ENCODE measurements at places on chromosomes 6 and 20. TPM values are rescaled to one million over a fixed set of nuclear protein-coding genes. Genes with fewer than 3 reads are reported as not detected.

The FGD2 gene
- total RNA-seq: not detected

GRCh38 chr6:7241709-7242645 is 71.0 kb downstream of the SSR1 start:
- peak; percentile 48 for DNase-seq
- H3K4me1 ChIP-seq: peaks cover 3% of the 10 kb centered on the region
- H3K36me3 ChIP-seq: peaks cover 16% of the 10 kb centered on the region
- no peak overlapping the region for H3K27ac ChIP-seq
- no peaks in the 10 kb centered on the region for H3K27me3 ChIP-seq
- H3K4me3 ChIP-seq: no peak overlapping the region

DNA sequence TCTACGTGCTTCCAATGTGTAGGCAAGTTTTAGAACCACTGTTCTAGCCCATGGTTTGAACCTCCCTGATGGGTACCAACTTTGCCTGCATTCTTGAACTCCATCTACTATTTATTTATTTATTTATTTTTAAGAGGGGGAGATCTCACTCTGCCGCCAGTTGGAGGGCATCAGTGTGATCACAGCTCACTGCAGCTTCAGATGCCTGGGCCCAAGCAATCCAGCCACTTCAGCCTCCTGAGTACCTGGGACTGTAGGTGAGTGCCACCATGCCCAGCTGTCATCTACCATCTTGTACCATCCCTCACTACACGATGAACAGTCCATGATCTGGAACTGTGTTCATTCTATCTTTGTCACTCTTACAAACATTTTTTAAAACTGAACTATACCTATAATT is 28.2 kb downstream of the HLA-F start:
- peak overlapping the region; percentile 79 for H3K4me3 ChIP-seq
- no peak overlapping the region for H3K27ac ChIP-seq
- H3K4me1 ChIP-seq: peaks cover 5% of the 10 kb centered on the region

The LCA5 gene
- total RNA-seq: 5.6 TPM

The MOCS3 gene
- 9.2 TPM for total RNA-seq

DNA sequence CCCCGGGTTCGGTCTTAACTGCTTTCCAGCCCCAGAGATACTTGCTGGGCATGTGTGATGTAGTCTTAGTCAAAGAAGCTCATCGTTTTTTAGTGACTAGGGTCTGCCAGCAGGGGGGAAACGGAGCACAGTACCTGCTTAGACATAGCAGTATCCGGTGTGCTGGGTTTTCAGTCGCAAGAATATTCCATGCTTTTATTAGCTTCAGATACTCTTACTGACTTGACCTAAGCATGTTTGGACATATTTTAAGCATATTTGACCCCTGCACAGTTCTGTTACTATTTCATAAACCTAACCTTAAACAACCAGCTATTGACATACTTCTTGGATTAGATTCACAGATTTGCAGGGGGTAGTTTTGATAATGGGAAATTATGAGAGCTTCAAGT is 3.0 kb downstream of the E2F3 start:
- peaks cover 2% of the 10 kb centered on the region for H3K36me3 ChIP-seq
- DNase-seq: peak; percentile 75
- no peaks in the 10 kb centered on the region for H3K27me3 ChIP-seq
- H3K27ac ChIP-seq: peak overlapping the region; percentile 90
- no peaks in the 10 kb centered on the region for H3K4me1 ChIP-seq
- H3K4me3 ChIP-seq: peak overlapping the region; percentile 60

The TREML2 gene
- total RNA-seq: not detected

DNA sequence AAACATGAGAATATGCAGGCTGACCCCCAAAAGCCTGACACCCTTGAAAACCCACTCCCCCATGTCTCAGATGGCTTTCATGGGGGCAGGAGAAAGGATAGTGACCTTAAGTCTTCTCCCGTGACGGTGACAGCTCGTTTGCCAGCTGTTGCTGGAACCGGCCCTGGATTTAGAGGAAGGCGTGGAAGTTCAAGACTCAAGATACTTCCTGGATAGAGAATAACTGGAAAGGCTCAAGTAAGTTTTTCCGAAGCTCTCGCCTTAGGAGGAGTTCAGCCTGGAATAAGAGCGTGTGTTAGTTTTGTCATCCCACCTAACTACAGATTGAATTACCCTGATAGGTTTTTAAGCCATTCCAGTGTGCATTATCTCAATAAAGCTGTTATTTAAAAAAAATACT is 11.6 kb upstream of the MTG2 start:
- peaks cover 7% of the 10 kb centered on the region for H3K36me3 ChIP-seq
- no peak for DNase-seq
- H3K4me3 ChIP-seq: no peak overlapping the region
- no peaks in the 10 kb centered on the region for H3K27me3 ChIP-seq
- H3K4me1 ChIP-seq: no peaks in the 10 kb centered on the region

Measured in fibroblast of lung (primary cell).